ENCODE measurements at places on chromosomes 4 and X.

GRCh38 chr4:139744232-139744631 is 78.6 kb downstream of the MGST2 start:
- DNase-seq, result no peak

- DNase-seq, result no peak
Observed at GRCh38 chr4:183987987-183988392, 82.9 kb downstream of the STOX2 start.

GRCh38 chrX:53122013-53122412 is 28.1 kb downstream of the KANTR start:
- no peak for DNase-seq

DNA sequence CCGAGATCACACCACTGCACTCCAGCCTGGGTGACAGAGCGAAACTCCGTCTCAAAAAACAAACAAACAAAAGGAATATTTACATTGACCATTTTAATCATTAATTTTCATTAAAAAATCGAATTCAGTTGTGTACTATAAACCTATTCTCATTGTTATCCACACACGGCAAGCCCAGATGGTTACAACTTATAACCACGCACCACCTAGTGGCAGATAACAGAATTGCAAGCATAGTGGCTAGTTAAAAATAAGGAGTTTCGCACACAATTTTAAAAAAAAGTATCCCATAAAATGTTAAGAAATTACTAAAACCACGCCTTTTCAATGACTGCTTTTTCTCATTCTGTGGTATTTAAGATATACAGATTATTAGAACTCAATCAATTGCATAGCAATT is 25.4 kb downstream of the MBNL3 start:
- no peak for DNase-seq

GRCh38 chr4:42149004-42149403 is 3.5 kb downstream of the BEND4 start:
- DNase-seq, result no peak

DNA sequence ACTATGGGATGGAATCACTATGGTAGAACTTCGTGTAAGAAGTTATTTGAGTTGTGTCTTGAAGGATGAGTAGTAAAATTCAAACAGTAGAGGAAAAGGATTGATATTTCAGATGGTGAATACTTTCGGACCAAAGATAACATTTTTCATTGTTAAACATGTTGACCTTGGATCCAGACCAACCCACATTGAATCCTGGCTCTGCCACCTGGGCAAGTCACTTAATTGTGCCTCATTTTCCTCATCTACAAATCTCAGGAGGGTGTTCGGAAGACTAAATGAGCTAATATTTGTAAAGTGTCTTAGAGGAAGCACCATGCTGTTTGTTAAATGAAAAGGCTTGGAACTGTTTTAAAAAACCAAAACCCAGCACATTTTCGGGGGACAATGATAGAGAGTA is 1.4 kb upstream of the AIFM1 start:
- DNase-seq, result no peak

GRCh38 chr4:143390764-143391163 is 54.1 kb downstream of the GAB1 start:
- DNase-seq, result no peak

DNA sequence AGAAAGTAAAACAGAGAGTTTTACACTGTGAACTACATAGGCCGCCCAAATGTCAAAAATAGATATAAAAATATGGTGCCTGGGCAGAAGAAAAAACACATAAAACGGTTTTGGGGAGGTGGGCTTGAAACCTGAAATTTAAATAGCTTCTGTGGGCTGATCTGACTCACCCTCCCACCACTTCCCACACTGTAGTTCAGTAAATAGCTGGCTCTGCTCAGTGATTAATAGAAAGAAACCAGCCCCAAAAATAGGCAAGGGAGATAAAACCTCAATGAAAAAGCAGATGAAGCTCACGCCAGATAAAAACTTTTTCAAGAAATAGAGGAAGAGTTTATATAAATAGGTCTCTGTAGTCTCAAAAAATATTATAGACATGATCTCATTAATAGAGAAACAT is 13.2 kb upstream of the COX7B2 start:
- no peak for DNase-seq

GRCh38 chrX:40131654-40132337 is 34.0 kb upstream of the BCOR start:
- DNase-seq, result no peak

DNA sequence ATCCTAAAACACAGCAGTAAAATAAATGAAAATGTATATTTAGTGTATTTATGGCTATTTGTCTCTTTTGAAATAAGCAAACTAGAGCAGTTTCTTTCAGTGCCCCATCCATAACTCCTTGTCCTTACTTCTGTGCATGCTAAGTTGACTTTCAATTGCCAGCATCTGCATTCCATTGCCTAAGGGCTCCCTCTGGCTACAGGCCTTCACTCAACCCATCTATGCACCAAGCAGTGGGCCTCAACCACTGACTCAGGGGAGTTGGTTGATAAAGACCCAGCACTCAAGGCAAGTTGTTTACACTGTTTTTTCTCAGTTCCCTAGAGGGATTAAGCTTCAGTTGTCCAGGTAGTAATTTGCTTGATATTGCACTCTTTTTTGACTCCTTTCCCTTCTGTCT is 265.7 kb downstream of the IQCM start:
- DNase-seq, result no peak

All from stimulated activated CD4-positive, alpha-beta T cell treated with anti-CD3 and anti-CD28 coated beads, Interleukin-12 subunit alpha, Interleukin-12 subunit beta, amount 100 ng/mL, for 24 hours (primary cell).